Left colon (tissue), 2 donors: ENCODE measurements at places on chromosomes 4 and X.

- no peak for DNase-seq
Measured at GRCh38 chrX:38206542-38206941, 14.1 kb downstream of the SRPX start.

DNA sequence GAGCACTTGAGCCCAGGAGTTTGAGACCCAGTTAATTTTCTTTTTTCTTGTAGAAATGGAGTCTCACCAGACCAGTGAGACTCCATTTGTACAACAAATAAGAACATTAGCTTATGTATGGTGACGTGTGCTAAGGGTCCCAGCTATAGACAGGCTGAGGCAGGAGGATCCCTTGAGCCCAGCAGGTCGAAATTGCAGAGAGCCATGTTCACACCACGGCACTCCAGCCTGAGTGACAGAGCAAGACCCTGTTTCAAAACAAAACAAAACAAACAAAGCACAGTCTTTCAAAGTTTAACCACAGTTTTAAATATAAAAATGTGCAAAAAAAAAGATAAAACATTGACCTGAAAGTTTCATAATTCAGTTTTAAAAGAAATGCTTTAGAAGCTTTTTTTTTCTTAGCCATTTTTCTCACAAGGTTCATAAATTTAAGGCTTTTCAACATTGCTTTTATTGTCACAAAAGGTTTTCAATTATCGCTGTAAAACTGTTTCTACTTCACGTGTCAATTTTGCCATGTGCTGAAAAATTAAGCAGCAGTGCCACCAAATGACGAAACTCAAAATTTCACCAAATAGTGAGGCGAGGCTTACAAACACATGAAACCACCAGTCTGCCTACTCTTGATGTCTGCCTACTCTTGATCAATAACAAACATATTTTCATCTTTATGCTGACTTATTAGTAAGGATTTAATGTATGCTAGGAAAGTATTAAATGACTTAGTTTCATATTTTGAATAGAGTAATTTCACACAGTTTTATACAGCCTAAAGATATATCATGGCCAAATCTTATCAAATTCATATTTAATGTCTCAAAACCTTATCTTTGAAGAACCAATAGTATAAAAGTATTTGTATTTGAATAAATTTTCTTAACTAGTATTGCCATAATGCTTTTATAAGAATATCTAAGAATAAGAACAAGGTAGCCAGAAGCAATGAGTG, 126.3 kb downstream of the NEK1 start:
- DNase-seq: peak; percentile 14

GRCh38 chr4:30839583-30840520, 119.7 kb downstream of the PCDH7 start:
- no peak for DNase-seq

DNA sequence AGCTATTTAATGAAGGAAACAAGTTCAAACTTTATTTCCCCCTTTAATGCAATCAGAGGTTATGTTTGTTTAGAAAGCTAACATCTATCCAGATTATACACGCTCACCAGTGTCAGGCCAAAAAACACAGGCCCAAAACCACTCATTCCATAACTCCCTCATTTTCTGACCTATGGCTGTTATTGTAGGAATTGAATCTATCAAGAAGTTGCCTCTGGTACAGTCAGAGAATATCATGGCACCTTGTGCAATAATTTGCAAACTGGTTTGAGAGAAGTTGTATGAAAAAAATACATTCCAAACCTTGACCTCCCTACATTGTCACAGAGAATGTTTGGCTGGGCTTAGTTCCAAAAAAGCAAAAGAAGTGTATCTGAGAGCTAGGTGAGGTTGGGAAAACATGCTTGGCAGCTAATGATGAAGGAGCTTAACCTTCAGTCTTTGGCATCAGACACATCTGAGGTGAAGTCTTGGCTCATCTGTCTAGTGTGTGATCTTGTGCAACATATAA, 591.0 kb downstream of the ANKRD50 start:
- DNase-seq: no peak

GRCh38 chr4:95181243-95181995, 367.4 kb downstream of the UNC5C start:
- DNase-seq: no peak

- no peak for DNase-seq
Measured at GRCh38 chrX:46850771-46851170, 13.9 kb downstream of the RP2 start.

DNA sequence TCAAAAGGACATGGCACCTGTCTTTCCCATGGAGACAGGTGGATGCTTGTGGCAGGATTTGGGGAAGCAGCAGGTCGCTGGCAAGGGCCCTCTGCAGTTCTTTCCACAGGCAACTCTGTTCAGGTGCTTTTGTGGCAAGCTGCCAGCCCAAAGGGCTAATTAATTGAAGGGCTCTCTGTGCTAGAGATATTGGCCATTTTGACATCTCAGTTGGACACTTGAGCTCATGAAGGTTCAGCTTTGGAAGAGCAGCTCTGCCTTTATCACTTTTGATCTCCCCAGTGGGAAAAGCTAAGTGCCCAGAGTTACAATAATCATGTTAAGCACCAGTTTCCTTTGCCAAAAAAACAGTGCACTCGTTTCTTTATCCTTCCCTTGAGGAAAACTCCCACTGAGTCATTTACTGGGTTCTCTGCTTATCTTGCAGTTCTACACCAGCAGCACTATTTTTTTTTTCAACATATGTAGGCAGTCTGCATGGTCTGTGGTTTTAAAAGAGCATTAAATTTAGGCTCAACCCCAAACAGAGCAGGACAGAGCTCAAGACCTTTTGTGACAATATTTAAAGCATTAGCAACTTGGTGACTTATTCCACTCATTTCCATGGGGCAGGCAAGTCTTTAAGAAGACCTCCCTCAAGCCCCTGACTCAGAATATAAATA, 336.4 kb upstream of the RASGEF1B start:
- no peak for DNase-seq

DNA sequence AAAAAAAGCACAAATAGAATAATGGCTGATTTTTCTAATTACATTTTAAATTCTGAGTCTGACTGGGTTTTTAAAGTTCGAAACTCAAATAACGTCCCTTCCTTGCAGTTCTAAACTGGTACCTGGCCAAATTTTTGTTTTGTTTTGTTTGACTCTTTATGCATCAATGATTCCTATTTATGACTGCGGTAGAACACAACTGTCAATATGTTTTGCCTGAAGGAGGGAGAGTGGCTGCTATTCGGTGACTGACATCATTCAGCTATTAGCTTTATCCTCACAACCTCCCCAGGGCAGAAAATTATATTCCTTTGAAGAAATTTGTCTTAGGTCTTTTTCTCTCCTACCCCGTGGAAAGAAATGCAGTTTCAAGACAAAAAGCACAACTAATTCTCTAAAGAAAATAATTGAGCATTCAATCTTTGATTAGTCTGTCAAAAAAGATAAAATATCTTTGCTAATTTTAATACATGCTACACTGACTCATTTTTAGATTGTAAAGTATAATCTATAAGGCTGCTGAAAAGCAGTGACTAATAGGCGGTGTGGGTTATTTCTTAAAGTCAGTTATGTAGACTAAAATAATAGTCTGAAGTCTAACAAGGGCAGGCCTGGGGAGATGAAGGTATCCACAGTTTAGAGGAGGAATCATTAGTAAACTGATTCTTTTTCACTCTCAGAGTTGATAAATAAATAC, 61.9 kb downstream of the TMEM150C start:
- no peak for DNase-seq

- DNase-seq: no peak
Measured at GRCh38 chr4:47071901-47072341, 40.6 kb downstream of the GABRB1 start.

- DNase-seq: no peak
Measured at GRCh38 chr4:39046249-39046648, 14.0 kb upstream of the TMEM156 start.

DNA sequence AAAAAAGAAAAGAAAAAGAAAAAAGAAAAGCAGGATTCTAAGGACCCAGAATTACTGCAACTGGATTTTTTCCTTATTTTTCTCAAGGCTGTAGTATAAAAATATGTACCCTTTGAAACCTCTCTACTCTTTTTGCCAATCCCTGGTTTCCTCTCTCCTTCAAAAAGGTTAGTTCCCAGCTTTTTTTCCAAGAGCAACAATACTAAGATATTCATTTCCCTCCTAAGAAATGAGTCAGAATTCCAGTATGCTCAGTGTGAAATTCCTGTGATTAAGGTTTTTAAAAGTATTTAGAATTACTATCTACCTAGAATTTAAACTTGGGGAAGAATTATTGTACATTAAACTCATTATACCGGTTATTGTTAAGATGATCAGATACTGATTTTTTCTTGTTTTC, 22.0 kb downstream of the SMIM14 start:
- DNase-seq: no peak

DNA sequence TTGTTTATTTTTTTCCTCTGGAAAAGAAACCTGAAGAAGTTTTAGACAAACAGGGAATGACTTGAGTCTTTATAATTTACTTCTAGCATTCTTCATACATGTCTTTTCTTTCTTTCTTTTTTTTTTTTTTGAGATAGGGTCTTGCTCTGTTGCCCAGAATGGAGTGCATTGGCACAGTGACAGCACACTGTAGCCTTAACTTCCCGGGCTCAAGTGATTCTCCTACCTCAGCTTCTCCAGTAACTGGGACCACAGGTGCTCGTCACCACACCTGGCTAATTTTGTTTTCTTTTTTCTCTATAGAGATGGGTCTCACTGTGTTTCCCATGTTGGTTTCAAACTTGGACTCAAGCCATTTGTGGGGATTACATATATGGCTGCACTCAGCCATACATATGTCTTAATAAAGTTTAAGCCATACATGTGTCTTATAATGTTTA, 71.8 kb downstream of the RAPGEF2 start:
- DNase-seq: no peak

GRCh38 chr4:54902271-54902670, 223.1 kb downstream of the KDR start:
- no peak for DNase-seq

GRCh38 chr4:147174591-147174990, 228.9 kb upstream of the TTC29 start:
- DNase-seq: no peak

DNA sequence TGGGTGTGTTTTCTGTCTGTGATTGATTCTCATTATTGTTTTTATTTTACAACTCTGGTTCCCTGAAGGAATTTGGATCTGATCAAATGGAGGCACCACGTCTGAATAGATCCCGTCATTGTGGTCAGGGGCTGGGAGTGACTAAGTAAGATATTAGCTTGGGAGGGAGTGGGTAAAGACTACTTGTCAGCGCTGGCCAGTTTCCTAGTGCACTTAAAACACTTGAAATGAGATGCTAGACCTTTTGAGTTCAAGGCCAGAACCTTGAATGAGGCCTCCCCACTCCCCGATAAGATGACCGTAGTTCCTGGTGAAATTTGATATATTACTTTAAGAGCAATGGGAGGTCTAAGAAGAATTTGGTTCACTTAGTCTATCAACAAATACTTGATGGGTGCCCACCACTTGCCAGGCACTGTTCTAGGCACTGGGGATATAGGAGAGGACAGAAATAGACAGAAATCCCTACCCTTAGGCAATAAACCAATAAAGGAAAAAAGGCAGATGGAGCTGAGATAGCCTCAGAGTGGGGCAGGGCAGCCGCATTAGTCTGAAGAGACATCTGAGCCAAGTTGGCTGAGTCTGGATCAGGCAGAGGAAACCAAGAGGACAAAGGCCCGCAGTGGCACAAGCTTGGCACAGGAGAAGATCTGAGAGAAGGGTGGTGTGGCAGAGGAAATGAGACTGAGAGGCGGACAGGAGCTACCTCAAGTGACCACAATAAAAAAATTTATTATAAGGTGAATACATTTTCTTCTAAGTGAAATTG, 11.8 kb downstream of the FAM184B start:
- DNase-seq: no peak

DNA sequence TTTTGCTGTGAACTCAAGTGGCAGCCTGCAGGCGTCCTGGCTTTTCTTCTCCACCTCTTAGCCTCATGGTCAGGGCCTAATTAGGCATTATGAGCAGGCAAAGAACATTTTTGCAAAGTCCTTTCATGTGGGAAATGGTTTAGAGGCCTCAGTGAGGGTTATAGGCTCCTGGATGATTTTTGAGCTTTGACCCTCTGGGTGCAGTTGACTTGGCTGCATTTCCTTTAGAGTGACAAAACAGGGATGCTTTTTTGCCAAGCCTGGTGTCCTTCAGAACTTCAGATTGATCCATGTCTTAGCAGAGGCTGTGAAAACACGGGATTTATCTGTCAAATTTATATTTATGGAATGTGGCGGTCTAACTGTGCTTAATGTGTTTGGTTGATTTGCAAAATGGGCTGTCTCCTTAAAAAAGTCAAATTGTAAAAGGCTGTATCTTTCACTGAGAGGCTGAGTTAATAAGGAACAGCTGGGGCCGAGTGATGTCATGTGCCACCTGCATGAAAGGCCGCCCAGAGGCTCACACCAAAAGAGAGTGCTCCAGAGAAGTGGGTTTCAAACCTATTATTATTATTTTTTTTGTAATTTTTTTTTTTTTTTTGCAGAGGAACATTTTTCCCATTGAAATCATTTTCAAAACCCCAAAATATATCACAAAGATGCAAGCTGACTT, 192.2 kb upstream of the ARX start:
- DNase-seq: no peak

GRCh38 chrX:65635822-65636221, 31.6 kb upstream of the MSN start:
- DNase-seq: no peak

DNA sequence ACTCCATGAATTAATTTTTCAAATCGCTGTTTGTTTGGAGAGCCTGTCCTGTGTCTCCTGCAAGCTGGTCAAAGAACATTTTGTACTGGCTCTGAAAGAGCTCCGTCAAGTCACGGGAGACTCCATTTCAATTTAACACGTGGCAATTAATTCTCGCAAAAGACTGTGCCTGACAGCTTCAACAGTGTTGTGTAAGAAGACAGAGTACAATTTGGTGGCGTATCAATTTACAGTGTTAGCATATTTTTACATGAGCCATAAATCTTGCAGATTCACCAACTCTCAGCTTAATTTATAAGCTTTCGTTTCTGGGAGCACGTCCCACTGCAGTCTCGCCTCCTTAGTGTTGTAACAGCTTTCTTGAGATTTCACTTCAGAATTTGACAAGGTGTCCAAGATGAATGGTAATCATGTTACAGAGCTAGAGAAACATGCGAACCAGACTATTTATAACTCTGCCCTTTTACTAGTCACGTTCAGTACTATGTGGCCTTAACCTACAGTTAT, 70.8 kb downstream of the RWDD4 start:
- DNase-seq: no peak

GRCh38 chrX:115345615-115346014, 56.1 kb downstream of the LUZP4 start:
- DNase-seq: no peak

DNA sequence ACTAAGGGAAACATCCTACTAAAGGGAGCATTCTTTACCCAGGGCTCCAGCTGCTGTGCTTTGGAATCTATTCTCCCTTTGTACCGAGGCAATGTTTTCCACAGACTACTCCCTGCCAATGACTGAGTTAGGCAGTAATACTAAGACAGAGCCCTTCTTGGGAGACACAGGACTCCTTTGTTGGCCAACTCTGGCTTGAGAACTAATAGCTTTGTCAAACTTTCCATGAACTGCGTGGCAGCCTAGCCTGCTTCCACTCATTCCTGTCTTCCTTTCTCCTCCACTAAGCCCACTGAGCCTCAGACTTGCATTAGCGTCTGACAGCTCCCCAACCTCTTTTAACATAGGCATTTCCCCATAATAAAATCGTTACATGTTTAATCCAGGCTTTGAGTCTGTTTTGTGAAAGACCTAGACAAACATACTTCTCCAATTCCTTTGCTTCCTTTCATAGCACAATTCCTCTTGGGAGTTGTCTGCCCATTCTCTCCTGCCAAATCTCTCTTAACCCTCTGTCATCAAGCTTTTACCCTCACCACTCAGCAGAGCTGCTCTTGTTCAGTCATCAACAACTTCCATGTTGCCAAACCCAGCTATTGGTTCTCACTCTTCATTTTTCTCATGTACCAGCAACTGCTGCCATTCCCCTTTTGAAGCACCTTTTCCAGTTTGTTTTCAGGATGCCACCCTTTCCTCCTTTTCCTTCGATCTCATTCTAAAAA, 300.3 kb upstream of the IGFBP7 start:
- no peak for DNase-seq
